ENCODE measurements at places on chromosomes 5 and 9. TPM values are rescaled to one million over a fixed set of nuclear protein-coding genes. Genes with fewer than 3 reads are reported as not detected.

The SPATA31E1 gene
- total RNA-seq: not detected

The CACFD1 gene
- 6.4 TPM for total RNA-seq

The ZNF618 gene
- 11.2 TPM for total RNA-seq

The ZNF79 gene
- total RNA-seq: 14.4 TPM

The RNF183 gene
- total RNA-seq: not detected
